CD4-positive, alpha-beta T cell treated with Interleukin-15 for 1 hour (primary cell): ENCODE measurements at places on chromosomes 11 and 22.

DNA sequence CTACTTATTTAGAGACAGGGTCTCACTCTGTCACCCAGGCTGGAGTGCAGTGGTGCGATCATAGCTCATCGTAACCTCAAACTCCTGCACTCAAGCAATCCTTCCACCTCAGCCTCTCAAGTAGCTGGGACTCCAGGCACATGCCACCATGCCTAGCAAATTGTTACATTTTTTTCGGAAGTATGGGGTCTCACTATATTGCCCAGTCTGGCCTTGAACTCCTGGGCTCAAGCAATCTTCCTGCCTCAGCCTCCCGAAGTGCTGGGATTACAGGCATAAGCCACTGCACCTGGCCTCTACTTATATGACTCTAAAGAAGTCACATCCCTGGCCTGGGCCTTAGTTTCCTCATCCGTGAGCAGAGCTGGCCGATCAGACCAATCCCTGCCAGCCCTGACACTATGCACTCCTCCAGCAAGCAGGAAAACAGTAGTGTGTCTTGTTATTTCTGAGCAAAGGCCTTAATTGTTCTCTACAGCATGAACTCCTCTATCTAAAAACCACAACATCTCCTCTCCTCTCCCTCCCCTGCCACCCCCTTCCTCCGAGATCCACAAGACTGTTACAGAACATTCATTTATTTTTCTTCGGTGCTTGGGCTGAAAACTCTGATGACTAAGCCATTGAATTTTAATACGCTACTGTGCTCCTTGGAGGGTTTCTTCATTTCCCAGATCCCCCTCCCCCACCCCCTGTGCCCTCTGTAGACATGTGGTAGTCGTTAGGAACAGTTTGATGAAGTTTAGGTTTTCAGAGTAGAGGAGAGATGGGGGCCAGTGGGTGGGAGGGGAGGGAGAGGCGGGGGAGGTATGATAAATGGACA, 91.5 kb downstream of the ABTB2 start:
- no peak for DNase-seq

DNA sequence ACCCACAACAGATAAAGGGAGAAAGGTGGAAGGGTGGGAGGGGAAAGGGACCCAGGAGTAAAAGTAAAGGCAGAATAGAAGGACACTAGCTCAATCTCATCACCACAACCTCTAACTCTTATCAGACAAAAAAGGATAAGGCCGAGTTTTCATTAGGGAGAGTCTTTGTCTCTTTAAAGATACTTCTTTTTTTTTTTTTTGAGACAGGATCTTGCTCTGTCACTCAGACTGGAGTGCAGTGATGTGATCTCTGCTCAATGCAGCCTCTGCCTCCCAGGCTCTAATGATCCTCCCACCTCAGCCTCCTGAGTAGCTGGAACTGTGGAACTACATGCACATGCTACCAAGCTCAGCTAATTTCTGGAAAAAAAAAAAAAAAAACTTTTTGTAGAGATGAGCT, 85.6 kb upstream of the CHRM4 start:
- no peak for DNase-seq

GRCh38 chr11:17406082-17406817, 17.8 kb upstream of the KCNJ11 start:
- DNase-seq, result no peak

DNA sequence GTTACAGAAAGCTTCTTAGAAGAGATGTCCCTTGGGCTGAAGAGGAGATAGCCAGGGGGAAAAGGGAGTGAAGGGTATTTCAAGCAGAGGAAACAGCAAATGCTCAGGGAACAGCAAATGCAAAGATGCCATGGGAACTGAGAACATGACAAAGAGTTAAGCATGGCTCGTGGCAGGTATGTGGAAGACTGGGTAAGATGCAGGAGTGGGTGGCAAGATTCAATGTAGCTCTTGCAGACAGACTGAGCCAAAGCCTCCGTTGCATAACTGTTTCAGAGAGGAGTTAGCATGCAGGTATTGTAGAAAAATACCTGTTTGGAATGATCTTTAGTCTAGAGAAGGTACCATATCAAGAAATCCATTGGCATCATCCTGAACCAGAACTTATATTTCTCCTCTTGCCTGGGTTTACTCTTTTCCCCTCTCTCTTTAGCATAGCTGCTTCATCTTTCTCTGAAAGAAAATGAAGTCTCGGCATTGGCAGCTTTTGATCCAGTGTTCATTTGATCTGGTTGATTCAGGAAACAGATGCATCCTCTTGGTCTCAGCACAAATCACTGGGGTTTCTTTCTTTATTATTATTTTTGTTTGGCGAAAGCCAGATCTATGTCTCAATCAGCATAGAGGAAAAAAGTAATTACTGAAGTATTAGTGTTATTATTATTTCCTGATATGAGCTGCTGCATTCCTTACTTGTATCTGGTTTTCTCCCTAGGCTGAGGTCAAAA, 41.7 kb upstream of the NUP160 start:
- DNase-seq, result no peak

- no peak for DNase-seq
Observed at GRCh38 chr11:109762546-109762945, 330.6 kb upstream of the ZC3H12C start.

- DNase-seq, result no peak
Observed at GRCh38 chr11:119933584-119933983, 204.3 kb downstream of the TRIM29 start.
